Peyer's patch (tissue), 4 donors: ENCODE measurements at places on chromosomes 3 and 15. TPM values are rescaled to one million over a fixed set of nuclear protein-coding genes. Genes with fewer than 3 reads are reported as not detected.

- H3K27me3 ChIP-seq: no peaks in the 10 kb centered on the region
- H3K4me1 ChIP-seq: no peaks in the 10 kb centered on the region
- no peak overlapping the region for H3K4me3 ChIP-seq
These were observed 232.6 kb upstream of the TPM1 start for GRCh38 chr15:62809968-62810260.

DNA sequence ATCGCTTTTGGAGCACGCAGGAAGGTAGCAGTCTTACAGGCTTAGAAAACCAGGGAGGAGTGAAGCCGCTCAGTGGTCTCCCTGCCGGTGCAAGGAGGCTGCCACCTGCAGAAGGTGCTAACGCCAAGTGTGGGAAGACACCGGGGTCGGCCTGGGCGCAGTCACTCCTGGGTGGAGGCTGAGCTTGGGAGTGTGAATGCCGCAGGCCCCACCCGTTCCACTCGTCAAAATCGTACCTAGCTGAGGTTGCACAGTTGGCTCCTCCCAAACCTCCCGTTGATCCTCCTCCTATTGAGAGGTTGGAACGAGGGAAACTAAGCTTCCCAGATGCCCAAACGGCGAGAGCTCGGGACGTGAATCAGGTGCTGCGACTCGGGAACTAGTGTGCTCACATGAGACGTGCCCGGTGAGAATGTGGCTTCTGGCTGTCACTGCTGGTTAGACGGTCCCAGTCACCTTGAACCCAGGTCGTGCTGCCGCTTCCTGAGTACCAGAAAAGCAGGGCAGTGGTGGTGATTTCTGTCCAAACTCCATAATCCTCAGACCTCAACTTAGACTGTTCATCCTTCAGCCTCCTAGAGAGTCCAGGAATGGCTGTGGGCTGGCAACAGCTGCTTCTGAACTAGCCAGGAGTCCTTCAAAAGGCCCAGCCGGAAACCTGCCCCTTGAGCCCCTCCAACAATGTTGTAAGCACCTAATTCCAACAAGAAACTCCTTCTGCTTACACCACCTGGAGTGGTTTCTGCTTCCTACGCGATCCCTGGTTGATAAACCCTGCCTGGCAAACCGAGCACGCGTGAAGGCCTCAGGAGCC is 156.0 kb downstream of the XXYLT1 start:
- peaks cover 9% of the 10 kb centered on the region for H3K4me1 ChIP-seq
- no peaks in the 10 kb centered on the region for H3K36me3 ChIP-seq
- H3K4me3 ChIP-seq: no peak overlapping the region
- no peak overlapping the region for H3K27ac ChIP-seq

DNA sequence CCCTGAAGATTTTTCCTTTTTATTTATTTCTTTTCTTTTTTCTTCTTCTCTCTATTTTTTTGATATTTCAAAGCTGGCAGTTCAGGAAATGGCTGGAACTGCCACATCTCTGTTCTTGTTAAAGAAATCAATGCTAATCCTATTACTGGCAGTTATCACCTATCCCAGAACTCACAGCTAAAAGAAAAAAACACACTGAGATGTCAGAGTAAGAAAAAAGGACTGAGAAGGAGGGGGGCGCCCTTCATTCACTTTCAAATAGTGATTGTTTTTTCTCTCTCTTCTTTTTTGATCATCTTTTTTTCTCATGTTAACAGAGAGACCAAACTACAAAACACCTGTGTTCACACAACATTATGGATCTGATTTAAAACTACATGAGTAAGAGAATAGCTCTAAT is 337.1 kb downstream of the IL20RB start:
- H3K27me3 ChIP-seq: no peaks in the 10 kb centered on the region
- H3K36me3 ChIP-seq: no peaks in the 10 kb centered on the region
- no peak overlapping the region for H3K27ac ChIP-seq
- DNase-seq: no peak
- no peaks in the 10 kb centered on the region for H3K4me1 ChIP-seq

DNA sequence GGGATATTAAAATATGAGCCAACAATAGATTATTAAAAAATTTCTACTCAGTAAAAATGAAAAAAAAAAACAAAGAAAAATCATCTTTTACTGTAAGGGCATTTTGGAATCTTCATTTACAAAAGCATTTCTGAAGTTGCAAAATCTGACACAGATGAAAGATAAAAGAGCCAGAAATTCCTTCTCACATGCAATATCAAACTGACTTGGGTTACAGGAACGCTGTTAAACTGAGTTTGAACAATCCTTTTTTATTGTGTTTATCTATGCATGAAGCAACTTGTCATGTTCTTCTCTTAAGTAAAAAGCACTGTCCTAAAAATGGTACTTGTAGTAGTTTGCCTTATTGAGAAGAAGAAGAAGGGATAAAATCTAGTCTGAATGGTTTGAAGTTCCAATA is 468.5 kb upstream of the KCNMB2 start:
- H3K36me3 ChIP-seq: no peaks in the 10 kb centered on the region
- no peak overlapping the region for H3K4me3 ChIP-seq
- H3K27me3 ChIP-seq: no peaks in the 10 kb centered on the region

DNA sequence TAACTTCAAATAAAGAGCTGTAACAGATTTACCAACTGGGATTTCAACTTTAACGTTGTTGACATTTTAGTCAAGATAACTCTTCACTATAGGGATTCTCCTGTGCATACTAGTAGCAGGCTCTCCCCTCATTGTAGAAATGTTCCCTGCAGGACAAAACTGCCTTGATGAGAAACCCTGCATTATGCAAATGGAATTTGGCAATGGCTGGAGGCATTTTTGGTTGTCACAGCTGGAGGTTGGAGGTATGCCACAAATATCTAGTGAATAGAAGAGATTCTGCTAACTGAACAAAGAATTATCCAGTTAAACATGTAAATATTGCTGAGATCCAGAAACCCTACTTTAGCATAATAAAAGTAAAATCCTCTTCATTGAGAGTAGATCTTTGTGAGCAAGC is 928.8 kb upstream of the ALCAM start:
- no peak overlapping the region for H3K27ac ChIP-seq
- DNase-seq: no peak
- H3K27me3 ChIP-seq: no peaks in the 10 kb centered on the region
- no peaks in the 10 kb centered on the region for H3K36me3 ChIP-seq

- no peaks in the 10 kb centered on the region for H3K27me3 ChIP-seq
- H3K4me1 ChIP-seq: no peaks in the 10 kb centered on the region
- H3K4me3 ChIP-seq: no peak overlapping the region
- no peaks in the 10 kb centered on the region for H3K36me3 ChIP-seq
- no peak overlapping the region for H3K27ac ChIP-seq
These were observed 12.6 kb upstream of the FBN1 start for GRCh38 chr15:48657950-48658591.

GRCh38 chr15:98815207-98815606 is 166.9 kb downstream of the IGF1R start:
- H3K27me3 ChIP-seq: no peaks in the 10 kb centered on the region
- no peaks in the 10 kb centered on the region for H3K36me3 ChIP-seq
- no peak overlapping the region for H3K4me3 ChIP-seq
- no peak for DNase-seq
- H3K27ac ChIP-seq: no peak overlapping the region

- H3K36me3 ChIP-seq: no peaks in the 10 kb centered on the region
- no peak overlapping the region for H3K27ac ChIP-seq
- no peak for DNase-seq
- H3K4me3 ChIP-seq: no peak overlapping the region
These were observed 770.9 kb downstream of the TUSC7 start for GRCh38 chr3:117480525-117480924.

GRCh38 chr3:185734725-185735096 is 90.1 kb downstream of the IGF2BP2 start:
- H3K27ac ChIP-seq: no peak overlapping the region
- no peak overlapping the region for H3K4me3 ChIP-seq
- H3K4me1 ChIP-seq: no peaks in the 10 kb centered on the region

- H3K27me3 ChIP-seq: no peaks in the 10 kb centered on the region
- H3K27ac ChIP-seq: peak overlapping the region; percentile 80
- H3K4me3 ChIP-seq: peak overlapping the region; percentile 30
- H3K36me3 ChIP-seq: no peaks in the 10 kb centered on the region
- peaks cover 49% of the 10 kb centered on the region for H3K4me1 ChIP-seq
These were observed 2.8 kb downstream of the DUSP7 start for GRCh38 chr3:52053307-52054304.

GRCh38 chr3:148931574-148931973 is 59.8 kb upstream of the GYG1 start:
- H3K27ac ChIP-seq: no peak overlapping the region
- no peak for DNase-seq
- no peaks in the 10 kb centered on the region for H3K4me1 ChIP-seq
- H3K36me3 ChIP-seq: no peaks in the 10 kb centered on the region
- H3K27me3 ChIP-seq: no peaks in the 10 kb centered on the region

Gene FGF7
- 45.4 TPM for total RNA-seq

Gene SAMMSON
- not detected for total RNA-seq

Gene ALG1L2
- total RNA-seq: not detected

Gene COL6A5
- total RNA-seq: not detected
